ENCODE measurements at places on chromosomes 5 and 9.
A peak's percentile ranks its signal among the peaks of the same experiment; 100 is the strongest.

GRCh38 chr5:118793091-118793490 is 195.3 kb downstream of the DTWD2 start:
- DNase-seq, result no peak

- peak; percentile 21 for DNase-seq
Observed at GRCh38 chr5:122471031-122471751, 159.2 kb downstream of the SNCAIP start.

- no peak for DNase-seq
Observed at GRCh38 chr9:133538851-133539833, 4.6 kb downstream of the ADAMTSL2 start.

GRCh38 chr9:96449523-96449844 is 485 bp upstream of the HABP4 start:
- no peak for DNase-seq

- DNase-seq, result peak; percentile 8
Observed at GRCh38 chr5:139481122-139481533, 1.4 kb downstream of the STING1 start.

DNA sequence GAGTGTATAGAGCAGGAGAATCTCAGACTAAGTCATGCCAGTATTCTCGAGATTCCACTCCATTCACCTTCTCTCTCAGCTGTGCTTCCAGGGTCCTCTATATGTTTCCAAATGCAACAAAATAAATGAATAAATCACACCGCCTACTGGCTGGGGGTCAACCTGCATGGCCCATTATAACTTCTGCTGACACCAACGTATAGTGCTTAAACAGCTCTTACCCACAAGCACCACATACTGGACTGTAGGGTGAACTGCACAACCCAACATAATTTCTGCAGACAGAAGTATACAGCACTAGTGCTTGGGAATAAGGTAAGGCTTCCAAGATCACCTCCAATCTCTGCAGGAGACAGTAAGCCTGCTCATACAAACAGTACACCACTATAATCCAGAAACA is 33.1 kb upstream of the HTR4 start:
- DNase-seq, result no peak

DNA sequence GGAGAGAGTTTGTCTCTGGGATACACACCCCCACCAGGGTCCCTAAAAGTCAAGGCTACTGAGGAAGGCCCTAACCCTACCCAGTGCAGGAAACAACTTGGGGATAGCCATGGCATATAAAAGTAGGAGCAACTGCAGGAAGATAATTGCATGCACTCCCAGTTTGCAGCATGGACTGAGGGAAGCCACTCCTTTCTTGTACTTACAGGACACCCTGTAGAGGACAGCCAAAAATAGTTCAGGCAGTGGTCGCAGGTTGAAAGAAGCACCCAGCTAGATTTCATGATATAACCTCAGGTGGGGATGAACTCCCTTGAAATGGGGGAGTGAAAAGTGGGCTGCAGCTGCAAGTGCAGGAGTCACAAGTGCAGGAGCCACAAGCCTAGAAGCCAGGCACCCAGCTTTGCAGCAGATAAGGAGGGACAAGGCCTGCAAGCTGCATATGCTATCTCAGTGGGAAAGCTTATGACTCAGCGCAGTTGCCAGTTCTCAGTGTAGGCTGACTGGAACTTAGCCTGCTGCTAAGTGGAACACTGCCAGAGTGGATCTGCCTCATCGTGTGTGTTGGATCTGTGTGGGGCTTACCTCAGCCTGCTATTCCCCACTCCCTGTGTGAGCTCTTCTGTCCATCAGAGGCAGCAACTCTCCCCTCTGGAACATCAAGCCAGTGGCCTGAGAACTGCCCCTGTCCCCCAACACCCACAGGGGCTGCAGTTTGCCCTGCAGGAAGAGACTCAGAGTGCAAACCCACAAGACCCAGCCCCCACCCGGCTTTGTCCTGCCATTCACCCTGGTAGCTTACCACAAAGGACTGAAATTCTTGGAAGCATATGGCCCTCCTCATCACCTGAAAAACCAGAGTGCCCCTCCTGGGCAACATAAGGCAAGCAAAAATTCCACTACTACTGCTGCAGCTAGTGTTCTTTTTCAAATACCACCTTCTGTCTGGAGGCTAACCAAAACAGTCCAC is 42.7 kb downstream of the CYLC2 start:
- no peak for DNase-seq

GRCh38 chr9:123945532-123945931 is 15.6 kb upstream of the DENND1A start:
- DNase-seq, result no peak

DNA sequence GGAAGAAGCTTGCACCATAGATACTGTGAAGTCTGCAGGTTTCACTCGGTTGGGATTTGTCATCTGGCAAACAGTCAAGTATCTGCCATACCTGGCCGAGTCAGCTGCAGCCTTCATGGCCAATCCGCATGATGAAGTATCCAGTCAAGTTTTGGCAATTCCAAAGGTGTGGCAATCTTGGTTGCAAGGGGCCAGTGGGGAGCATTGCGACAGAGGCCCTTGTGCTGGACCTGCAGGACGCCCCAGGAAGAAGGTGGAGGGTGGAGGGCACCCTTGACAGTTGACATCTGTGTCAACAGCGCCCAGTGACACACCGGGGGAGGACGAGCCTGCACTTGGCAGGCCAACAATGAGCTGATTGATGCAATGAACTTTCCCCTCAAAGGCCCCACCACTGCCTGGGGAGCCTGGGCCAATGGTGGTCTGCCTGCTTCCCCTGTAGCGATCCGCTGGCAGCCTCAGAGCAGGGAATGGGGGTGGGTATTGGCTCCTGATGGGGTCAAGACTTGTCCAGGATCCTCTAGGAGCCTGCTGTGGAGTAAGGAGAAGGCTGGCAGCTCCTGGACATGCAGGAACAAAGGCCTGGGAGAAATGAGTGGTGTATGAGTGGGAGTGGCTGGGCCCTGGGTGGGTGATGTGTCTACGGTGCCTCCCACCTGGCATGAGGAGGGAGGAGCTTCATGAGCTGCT is 122.8 kb upstream of the PITX1 start:
- DNase-seq, result no peak

- DNase-seq, result peak; percentile 72
Observed at GRCh38 chr5:138465261-138466124, at the start of gene EGR1. EGR1 (plus strand) TSS chr5:138465479; CDS start chr5:138465762, 283 bp downstream.

DNA sequence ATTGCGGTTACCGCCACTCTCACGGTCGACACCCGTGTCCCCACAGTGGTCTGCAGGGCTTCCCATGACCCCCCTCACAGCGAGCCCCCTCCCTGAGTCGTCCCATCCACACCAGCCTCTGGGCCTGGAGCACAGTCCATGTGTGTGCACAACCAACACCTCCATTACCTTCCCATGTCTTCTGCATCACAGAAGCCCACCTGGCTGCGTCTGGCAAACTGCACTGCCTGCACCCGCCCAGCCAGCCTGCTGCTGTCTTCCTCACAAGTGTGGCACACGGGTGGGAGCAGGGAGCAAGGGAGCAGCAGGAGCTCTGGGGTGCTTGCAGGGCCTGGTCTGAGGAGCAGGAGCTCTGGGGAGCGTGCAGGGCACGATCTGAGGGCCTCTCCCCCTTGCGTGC is 415.3 kb upstream of the IRX4 start:
- no peak for DNase-seq

DNA sequence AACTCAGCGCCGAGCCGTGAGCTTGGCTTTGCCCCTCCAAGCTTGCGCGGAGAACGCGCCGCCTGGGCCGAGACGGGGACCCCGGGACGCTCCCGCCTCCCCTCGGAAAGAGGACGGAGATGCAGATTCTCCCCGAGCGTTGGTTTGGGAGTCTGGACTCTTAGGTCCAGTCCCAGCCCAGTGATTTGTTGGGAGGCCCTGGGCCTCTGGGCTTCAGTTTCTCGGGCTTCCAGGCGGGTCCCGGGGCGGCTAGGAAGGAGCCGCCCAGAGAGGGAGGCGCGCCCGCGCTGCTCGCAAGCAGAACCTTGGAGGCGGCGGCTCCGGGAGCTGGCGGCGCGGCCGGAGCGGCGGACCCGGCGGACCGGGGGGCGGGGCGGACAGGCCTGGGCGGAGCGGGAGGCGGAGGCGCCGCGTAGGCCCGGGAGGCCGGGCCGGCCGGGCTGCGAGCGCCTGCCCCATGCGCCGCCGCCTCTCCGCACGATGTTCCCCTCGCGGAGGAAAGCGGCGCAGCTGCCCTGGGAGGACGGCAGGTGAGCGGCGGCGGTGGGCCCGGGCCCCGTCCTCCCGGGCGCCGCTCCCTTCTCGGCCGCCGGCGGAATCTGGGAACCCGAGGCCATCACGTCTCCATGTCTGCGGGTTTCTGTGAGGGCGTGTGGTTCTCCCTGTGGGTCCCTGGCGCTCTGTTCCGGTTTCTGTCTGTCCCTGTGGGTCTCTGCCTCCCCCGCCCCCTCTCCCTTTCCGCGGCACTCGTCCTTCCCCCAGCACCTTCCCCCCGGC is at the start of gene B4GALT7:
B4GALT7 (plus strand) TSS at position 402 of the 777 bp plus-strand sequence; CDS start at position 481, 79 bp downstream.
- peak; percentile 20 for DNase-seq

DNA sequence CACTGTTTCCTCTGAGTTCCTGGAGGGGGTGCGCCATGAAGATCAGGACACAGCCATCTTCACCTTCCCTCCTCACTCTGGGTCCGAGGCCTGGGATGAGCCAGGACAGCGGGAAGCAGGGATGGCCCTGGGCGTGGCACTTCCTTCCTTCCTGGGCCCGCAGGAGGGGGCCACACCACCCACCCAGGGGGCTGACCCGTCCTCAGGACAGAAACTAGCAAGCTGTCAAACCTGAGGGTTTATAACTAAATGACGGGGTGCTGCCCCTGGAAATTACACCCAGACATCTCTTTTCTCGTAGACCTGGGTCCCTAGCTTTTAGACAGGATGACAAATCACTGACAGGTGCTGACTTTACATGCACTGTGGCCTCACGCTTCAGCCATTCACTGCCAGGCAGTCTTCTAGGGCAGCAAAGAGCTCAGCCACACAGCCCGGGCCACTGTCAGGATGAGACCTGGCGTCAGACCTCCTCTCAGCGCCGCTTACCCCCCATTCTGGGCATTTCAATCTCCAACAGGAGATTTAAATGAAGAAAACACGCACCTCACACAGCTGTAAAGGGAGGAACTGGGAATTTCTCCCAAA is 8.1 kb downstream of the FCN2 start:
- no peak for DNase-seq

DNA sequence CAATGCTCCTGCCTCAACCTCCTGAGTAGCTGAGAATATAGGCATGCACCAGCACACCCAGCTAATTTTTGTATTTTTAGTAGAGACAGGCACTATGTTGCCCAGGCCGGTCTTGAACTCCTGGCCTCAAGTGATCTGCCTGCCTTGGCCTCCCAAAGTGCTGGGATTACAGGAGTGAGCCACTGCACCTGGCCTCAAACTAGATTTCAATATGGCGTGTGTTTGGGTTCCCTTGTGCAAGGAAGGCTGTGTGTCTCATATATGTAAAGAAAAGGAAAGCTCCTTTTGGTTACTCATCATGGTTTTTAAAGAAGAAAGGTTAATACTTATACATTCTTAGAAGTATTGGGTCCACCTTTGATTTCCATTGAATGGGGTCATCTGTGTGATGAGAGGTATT is 70.7 kb downstream of the ANKRD33B start:
- no peak for DNase-seq

DNA sequence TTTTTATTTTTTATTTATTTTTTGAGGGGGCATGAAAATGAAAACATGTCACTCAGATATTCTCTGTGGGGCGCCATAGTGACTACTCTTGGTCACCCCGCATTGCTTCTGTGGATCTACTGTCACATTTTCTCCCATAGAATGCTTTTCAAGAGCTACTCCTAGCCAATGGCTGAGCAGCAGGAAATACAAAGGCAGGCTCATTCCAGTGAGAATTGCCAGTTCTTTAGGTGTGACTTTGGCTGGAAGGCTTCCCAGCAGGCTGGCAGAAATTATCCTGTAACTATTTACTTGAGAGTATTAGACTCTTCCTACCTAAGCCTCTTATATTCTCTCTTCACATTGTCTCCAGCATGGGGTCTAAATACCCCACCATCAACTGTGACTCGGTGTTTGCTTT is 21.0 kb upstream of the PTPRD start:
- DNase-seq, result no peak

DNA sequence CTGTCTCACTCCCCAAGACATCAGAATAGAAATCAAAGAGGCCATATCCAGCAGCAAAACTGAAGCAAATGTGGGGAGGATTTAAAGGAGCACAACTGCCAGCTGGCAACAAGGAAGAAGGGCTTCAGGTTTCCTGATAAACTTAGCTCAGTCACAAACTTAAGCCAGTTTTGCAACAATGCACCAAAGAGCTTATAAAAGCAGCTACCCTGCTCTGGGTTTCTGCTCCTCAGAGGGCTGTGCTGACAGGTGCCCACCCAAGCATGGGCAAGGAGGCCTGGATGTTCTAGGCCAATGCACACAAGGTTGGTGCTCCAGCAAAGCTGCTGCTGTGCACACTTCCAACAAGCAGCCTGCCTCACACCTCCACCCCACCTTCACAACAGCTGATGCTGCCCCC is 132.9 kb downstream of the SIL1 start:
- peak; percentile 38 for DNase-seq

GRCh38 chr9:72579190-72579589 is 57.8 kb downstream of the TMC1 start:
- no peak for DNase-seq

DNA sequence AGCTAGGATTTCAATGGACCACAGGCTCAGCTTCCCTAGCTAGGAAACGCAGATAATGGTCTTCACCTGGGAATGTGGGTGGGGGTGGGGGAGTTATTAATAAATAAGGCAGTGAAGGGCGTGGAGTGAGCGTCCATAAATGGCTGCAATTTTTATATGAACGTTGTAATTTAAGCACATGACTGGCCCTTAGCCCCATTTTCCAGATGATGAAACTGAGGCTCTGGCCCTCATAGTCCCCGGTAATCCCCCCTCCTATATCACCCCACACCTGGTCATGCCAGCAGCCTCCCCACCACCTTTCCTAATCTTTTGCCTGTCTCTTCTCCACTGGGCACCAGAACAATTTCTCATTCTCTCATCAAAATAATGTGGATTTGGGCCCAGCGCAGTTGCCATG is 61.9 kb upstream of the LMX1B start:
- no peak for DNase-seq

DNA sequence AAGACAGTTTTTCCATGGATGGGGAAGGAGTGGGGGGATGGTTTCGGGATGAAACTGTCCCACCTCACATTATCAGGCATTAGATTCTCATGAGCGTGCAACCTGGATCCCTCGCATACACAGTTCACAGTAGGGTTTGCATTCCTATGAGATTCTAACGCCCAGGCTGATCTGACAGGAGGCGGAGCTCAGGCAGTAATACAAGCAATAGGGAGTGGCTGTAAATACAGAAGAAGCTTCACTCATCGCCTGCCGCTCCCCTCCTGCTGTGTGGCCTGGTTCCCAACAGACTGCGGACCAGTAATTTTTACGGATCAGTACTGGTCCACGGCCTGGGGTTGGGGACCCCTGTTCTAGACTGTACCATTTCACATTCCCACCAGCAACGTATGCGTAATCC is 68.3 kb upstream of the OTULINL start:
- no peak for DNase-seq

GRCh38 chr5:148387325-148387724 is 3.6 kb downstream of the FBXO38 start:
- no peak for DNase-seq

- DNase-seq, result no peak
Observed at GRCh38 chr5:16066810-16067209, 112.8 kb downstream of the MARCHF11 start.

GRCh38 chr5:9466697-9467096 is 79.2 kb downstream of the SEMA5A start:
- DNase-seq, result no peak

- no peak for DNase-seq
Observed at GRCh38 chr5:17290540-17290974, 73.1 kb downstream of the BASP1 start.

Data from DMS79 treated with DMSO at 0.1 percent for 48 hours (cell line).